ENCODE measurements at places on chromosomes 12 and 14.

DNA sequence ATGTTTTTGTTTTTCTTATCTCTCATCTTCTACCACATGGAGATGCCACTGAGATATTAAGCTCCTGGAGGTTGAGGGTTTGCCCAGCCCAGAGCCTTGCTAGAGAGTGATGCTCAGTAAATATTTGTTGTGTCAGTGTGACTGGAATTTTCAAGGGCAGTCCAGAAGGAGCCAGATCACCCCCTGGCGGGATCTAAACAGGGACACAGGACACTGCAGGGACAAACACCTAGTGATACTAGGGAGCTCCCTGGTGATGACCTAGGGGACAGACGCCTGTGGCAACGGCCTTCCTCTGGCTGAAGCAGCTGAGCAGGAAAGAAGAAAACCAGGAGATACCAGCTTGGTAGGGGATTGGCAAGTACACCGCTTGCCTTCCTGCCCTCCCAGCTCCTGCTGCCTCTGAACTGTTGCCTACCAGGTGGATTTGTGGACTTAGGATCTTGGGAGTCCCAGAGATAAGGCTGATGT, 714.4 kb upstream of the TBX3 start:
- no peak for DNase-seq

DNA sequence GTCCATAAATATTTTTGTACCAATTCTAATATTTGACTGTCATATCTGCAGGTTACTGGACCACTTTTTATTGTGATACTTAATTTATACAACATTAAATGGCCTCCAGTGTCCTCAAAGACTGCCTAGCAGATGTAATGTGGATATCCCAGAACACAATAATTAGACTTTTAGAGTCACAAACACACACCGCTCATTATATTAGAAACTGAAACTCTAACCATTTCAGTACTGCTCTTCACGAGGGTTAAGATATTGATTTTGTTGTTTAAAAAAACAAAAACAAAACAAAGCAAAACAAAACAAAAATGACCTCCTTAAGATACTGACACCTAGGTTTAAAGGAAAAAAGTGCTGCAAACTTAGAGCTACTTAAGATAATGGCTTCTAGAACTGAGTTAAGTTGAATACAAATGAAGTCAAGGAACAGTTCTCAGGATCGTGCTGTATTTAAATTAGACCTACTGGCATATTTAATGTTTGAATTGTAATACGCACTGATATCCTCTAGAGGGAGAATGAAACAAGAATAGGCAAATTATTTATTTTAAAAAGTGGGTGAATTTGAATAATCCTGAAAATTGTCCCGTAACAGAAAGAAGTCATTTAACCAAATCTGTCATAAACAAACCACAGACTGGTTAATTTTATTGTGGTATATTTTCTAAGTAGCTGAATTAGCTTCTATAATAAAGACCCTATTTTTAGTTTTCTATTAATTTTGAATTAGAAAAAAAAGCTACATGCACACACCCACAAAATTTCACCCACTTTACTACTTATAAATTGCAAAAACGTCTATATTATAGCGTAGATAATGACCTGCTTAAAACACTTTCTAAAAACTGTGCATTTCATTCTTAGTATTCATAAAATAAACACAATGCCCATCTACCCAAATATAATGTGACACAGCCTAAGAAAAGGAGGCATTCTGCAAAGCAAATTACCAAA, 395.2 kb upstream of the DCN start:
- no peak for DNase-seq

GRCh38 chr14:24131549-24131966, 1.1 kb downstream of the FITM1 start:
- no peak for DNase-seq

DNA sequence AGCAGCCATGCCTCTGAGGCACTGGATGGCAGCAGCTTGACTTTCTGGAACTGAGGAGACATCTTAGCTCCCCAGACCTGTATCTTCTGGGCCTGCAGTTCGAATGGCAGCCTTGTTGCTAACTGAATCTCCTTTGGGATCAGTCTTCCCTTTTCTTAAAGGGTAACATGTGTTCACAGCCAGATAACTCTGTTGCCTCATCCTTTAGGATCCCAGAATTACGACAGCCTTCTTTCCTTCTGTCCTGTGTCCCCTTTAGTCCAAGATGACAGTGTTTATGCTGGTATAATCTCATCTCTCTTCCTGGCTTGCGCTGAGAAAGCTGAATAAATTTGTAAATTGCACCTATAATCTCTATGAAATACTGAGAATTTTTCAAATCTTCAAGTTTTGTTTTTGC, 9.1 kb upstream of the ERC1 start:
- DNase-seq, result no peak

DNA sequence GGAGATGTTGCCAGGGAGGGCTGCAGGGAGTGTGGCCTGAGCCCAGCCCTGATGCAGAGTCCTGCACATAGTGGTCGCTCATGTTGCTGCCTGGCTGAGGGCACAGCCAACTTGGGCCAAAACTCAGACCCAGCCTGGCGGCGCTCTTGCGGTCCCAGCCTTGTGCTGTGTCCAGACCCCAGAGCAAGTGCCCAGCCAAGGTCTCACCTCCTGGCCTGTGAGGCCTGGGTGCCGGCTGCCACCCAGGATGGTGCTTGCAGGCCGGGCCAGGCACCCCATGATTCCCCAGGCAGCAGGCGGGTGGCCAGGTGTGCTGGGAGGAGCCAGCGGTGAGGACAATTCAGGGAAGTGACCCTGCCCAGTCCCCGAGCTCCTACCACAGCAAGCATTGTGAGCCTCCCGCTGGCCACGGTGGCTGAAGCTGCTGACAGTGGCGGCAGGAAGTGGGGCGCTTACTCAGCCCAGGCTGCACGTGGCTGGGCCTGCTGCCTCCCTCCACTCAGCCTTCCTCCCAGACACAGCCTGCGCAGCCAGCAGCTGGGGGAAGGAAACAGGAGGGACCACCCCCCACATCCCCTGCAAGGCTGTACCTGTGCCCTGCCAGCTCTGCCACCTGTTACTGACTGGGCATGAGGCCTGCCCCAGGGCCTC, 17.7 kb upstream of the PGF start:
- peak; percentile 42 for DNase-seq

- no peak for DNase-seq
Observed at GRCh38 chr12:119327471-119327870, 7.1 kb upstream of the CCDC60 start.

- no peak for DNase-seq
Observed at GRCh38 chr12:124864326-124864752, 675 bp upstream of the SCARB1 start.

DNA sequence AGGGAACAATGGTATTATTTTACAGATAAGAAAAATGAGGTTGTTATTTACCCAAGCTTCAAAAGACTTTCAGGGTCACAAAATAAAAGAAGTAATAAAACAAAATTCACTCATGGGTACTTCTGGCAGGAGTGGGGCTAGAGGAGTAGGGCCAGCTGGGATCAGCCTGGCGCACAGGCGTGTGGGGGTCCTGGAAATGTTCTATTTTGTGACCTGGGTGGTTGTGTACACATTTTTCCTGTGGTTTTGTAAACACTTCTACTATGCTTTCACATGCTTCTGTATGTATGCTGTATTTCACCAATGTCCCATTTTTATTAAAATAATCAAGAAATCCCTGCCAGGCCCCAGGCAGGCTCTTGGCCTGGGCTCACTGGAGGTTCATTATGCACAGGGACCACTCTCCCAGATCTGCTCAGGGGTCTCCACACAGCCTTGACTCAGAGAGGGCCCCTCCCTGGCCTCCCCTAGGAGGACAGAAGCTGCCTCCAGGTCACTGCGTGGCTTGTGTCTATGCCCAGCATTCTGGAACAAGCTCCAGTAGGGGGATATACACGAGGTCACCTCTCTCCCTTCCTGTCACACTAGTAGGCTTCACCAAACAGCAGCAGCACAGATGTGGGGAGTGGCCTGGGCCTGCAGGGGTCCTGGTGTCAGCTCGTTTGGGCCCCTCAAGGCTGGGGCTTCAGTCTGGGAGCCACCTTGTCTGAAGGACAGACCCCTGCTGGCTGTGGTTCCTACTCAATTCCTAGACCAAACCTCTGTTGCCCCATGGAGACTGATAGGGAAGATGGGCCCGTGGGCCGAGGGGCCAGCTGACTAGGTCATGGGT, 37.8 kb downstream of the ANAPC7 start:
- no peak for DNase-seq

DNA sequence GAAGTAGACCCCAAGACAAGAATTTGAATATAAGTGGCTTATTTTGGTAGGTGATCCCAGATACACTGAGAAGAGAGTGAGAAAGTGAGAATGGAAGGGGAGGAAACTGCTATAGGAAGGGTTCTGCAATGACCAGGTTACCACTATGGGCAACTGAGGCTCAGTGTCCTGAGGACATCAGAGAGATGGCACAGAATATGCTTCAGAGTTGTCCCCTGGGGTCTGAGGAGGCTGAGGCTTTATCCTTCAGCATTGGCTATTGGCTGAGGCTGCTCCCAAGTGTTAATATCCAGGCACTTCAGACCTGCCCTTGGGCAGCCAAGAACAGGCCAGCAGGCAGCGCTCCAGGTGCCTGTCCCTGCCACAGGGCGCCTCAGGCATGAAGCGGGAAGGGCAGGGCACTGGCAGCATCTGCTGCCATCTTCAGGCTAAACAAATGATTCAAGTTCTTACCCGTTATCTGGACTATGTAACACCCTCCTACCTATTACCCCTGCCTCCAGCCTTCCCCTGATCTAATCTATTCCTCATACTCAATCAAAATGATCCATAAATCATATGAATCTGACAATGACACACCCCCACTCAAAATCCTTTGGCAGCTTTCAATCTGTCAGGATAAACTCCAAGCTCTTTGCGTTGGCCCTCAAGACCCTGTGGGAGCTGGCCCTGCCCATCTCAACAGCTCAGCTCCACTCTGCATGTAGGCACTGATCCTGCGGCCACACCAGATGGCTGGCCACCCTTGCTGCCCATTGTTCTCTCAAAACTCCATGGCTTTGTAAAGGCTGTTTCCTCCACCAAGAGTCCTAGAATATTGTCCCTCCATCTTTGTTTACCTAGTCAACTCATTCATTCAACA, 42.4 kb downstream of the CKAP4 start:
- DNase-seq, result no peak

DNA sequence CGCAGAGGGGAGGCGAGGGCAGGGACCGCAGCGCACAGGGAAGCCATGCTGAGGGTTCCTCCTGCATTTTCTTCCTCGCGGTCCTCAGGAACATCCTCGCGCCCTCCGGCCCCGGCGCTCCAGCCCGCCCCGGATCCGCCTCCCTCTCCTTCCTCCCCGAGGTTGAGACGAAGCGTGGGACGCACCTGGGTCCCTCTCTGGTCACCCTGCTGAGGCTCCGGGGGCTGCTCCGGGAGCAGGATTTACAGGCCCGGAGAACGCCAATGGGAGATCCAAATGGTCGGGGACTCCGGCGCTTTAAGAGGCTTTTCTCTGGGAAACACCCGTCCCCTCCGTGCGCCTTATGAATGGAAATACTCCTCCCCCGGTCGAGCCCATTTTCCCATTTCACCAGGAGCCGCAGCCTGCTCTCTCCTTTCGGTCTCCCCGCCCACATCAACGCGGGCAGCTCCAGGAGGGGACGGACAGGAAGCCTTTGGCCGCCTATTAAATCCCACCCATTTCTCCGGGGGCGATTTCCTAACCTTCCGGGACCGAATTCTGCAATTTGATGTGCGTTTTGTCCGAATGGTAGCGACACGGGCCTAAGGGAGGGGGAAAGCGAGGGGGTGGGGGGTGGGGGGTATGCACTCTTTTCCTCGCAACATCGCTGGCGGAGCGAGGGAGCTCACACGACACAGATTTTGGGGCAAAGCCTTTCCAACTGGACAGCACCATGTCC, at the start of gene UNC79:
UNC79 (plus strand) TSS at position 625 of the 721 bp plus-strand sequence; CDS start at position 716, 91 bp downstream.
- DNase-seq, result no peak

- no peak for DNase-seq
Observed at GRCh38 chr12:126974779-126975178, 1292.2 kb upstream of the TMEM132C start.

DNA sequence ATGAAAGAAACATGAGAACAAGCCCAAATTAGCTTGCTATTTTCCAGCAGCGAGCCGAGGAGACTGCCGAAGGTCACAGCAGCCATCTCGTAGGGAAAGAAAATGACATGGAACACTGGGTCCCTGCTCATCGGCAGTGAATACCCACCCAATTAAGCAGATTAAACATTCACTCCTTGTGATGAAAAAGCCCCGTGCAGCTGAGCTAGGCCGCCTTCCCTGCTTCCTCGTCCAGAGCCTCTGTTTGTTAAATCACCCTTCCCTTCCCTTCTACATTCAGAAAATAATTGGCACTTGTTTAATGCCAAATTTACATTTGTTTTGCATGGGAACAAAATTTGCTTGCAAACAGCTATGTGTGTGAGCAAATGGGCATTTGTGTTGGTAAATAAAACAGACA, 342.5 kb downstream of the RMST start:
- no peak for DNase-seq

DNA sequence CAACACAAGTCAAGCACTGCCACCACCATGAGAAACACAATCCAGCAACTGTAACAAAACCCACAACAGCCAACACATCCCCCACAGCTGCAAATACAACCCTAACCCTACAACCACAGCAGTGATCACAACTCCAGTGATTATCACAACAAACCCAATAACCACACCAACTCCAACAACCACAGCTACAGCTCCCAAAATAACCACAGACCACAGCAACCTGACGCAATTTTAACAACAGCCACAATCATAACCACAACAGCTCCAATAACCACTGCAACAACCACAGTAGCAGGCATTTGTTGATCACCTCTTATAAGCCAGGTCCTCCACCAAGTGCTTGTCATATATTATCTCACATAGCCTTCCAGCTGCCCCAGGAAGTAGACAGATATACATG, 42.2 kb upstream of the FAM181A start:
- no peak for DNase-seq

DNA sequence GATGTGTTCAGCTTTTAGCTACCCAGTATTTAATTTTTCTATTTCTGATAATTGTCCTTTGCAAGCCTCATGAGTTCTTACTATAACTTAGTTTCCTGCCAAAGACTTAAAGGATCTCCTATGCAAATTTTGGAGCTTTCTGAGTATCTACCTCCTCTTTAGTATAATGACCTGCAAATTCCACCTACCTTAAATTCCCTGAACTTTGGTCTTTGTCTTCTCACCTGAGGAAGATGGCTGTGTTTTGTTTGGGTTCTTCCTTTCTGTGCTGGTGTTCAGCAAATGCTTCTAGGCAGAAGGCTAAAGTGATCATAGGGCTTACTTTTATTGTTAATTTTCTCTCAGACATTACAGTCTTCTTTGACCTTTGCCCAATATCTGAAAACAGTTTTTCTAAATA, 142.8 kb downstream of the FUT8 start:
- no peak for DNase-seq

GRCh38 chr12:127726671-127727315, 540.2 kb upstream of the TMEM132C start:
- DNase-seq, result no peak

DNA sequence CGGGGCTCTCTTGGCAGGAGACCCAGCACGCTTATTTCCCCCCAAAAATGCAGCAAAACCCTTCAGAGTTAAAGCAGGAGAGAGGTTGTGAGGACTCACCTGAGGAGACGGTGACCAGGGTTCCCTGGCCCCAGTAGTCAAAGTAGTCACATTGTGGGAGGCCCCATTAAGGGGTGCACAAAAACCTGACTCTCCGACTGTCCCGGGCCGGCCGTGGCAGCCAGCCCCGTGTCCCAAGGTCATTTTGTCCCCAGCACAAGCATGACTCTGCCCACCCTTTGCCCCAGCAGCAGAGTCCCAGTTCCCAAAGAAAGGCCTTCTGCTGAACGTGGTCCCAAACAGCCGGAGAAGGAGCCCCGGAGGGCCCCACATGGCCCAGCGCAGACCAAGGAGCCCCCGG, 337.7 kb downstream of the TMEM121 start:
- DNase-seq, result no peak

All from stimulated activated CD4-positive, alpha-beta T cell treated with anti-CD3 and anti-CD28 coated beads, Interleukin-15, amount 100 ng/mL, for 24 hours (primary cell).